ENCODE measurements at places on chromosomes 1 and 21.

- no peak for DNase-seq
Observed at GRCh38 chr1:226625326-226625725, 76.8 kb downstream of the STUM start.

- peak; percentile 6 for DNase-seq
Observed at GRCh38 chr1:200075938-200076546, 48.5 kb downstream of the NR5A2 start.

DNA sequence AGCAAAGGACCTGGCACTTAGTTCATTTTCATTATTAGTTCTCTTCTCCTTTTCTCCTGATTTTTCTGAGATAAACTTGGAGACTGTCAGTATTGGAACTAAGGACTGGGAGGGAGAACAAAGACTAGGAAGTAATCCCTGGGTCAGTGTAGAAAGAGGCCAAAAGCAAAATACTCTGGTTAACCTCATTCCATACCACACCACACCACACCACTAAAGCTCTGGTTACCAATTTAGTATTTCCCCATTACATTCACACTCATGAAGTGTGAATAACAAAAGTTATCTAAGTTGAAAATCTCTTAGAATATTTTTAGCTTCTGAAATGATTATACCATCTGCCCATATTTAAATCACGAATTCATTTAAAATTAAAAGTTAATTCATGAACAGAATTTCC lies 68.9 kb upstream of the DMRTA2 start:
- no peak for DNase-seq

DNA sequence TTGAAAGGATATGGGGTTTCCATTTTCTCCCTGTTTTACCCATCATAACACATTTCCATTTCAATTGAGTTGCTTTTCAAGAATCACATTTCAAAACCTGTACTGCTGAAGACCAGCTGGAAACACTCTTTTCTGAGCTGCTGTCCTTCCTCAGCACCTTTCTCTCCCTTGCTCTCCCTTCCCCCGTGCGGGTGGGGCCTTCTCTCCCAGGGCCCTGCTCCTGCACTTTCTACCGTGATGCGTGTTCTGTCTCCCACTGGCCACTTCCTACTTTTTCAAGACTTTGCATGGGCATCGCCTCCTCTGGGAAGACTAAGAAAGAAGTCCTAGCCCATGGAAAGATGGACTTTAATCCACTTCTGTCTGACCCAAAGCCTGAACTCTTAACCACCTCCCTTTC lies 390.4 kb downstream of the PTPRU start:
- no peak for DNase-seq

DNA sequence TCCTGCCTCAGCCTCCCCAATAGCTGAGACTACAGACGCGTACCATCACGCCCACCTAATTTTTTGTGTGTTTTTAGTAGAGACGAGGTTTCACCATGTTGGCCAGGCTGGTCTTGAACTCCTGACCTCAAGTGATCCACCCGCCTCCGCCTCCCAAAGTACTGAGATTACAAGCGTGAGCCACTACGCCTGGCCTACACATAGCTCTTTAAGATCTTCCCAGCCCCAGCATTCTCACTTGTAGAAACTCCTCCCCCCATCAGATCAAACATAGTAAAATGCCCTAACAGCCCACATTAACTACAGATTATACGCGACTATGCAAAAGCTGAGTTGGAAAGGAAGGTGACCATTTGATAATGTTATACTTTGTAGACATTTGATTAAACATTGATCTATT lies 634.8 kb downstream of the MATN1 start:
- DNase-seq: no peak

- DNase-seq: no peak
Observed at GRCh38 chr1:229381234-229381633, 38.4 kb upstream of the CCSAP start.

DNA sequence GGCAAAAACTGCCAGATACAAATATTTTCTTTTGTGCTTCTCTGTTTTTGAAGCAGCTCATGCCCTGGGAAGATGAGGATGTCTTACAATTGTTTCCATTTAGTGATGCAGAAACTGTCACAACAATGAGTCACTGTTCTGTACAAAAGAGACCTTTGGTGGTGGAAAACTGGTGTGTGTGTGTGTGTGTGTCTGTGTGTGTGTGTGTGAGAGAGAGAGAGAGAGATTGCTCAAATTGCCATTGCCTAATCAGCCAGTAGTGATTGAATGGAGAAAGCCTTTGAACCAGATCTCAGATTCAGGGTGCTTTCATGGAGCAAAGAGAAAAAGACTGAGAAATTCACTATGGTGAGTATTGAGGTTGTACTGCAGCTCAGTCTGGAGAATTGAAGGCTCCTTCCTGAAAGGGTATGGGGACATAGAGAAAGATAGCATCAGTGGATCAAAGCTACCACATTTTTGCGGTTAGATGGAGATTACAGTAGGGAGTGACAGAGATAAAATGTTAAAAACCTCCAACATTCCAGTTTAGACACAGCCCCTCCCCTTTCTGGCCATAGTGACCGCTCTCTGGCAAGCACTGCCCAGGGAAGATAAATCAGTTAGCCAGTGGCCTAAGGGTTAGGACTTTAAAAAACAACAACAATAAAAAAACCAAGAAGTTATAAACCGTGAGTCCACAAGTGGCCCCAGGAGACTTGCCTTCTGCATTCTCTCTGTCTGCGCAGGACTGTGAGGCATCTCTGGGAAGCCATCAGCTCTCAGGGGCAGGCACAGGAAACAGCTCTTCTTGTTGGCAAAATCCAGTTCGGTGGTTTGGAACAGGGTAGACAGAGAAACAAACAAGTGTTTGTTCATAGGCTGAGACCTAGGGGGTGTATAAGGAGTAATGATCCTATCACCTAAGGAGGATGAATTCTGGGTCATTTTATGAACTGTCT lies 406.5 kb downstream of the DUSP10 start:
- DNase-seq: no peak

DNA sequence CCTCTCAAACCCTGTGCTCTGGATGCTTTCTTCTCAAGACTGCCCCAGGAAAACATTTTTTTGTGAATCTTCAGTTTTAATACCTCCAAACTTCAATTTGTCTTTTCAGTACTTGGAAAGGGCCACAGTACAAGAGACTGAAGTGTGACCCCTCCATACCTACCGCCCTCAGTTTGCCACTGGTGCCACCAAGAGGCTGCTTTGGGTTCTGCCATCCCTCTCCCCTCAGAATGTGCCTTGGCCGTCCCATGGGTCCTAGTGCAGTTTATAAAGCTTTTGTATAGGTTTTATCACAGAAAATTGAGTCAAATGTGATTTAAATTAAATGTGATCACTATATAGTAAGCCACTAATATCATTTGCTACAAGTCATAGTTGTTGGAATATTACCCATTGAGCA lies 60.8 kb upstream of the PGD start:
- DNase-seq: no peak

DNA sequence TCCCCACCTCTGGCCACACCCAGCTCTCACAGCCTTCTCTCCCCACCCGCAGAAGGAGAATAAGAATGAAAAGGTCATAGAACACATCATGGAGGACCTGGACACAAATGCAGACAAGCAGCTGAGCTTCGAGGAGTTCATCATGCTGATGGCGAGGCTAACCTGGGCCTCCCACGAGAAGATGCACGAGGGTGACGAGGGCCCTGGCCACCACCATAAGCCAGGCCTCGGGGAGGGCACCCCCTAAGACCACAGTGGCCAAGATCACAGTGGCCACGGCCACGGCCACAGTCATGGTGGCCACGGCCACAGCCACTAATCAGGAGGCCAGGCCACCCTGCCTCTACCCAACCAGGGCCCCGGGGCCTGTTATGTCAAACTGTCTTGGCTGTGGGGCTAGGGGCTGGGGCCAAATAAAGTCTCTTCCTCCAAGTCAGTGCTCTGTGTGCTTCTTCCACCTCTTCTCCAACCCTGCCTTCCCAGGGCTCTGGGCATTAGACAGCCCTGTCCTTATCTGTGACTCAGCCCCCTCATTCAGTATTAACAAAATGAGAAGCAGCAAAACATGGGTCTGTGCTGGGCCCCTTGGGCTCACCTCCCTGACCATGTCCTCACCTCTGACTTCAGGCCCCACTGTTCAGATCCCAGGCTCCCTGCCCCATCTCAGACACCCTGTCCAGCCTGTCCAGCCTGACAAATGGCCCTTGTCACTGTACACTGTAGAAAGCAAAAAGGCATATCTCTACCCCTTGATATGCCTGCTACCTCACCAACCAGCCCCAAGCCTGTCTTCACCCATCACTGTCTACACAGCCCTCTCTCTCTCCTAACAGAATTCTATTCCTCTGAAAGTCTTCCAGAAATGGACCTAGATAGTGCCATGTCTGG lies 3.2 kb downstream of the S100A9 start:
- no peak for DNase-seq

- DNase-seq: no peak
Observed at GRCh38 chr1:200415227-200415626, 5.4 kb upstream of the ZNF281 start.

DNA sequence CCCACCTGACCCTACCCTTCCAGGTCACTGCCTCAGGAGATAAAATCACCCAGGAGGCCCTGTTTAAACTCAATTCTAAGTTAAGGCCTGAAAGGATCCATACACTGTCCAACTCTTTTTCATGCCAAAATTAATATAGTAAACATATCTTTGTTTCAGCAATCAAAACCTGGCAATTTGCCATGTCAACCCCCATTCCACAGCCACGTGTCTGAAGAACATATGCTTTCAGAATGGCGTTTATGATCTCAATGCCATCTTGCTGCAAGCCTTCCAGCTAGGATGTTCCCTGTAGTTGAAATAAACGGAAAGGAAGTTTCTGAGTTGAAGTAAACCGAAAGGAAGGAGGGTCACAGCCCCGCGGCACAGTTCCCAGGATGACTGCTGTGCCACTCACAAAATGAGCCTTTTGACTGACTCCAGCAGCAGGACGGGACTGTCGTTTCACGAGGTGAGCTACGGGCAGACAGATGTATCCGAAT lies 472.0 kb downstream of the SMYD3 start:
- DNase-seq: no peak

DNA sequence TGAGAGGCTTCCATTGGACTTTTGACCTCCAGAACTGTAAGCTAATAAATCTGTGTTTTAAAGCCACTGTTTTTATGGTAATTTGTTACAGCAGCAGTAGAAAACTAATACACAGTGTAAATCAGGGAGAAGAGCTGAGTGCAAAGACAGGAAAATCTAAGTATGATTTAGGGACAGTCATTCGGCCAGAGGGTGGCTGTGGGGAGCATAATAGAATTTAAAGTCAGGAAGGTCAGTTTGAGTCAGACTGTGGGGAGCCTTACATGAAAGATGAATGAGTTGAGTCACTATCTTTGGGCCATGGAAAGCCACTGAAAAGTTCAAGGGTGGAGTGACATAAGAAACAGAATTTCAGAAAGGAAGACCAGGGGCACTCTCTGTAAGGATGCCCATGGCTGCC lies 52.4 kb upstream of the SSX2IP start:
- no peak for DNase-seq

DNA sequence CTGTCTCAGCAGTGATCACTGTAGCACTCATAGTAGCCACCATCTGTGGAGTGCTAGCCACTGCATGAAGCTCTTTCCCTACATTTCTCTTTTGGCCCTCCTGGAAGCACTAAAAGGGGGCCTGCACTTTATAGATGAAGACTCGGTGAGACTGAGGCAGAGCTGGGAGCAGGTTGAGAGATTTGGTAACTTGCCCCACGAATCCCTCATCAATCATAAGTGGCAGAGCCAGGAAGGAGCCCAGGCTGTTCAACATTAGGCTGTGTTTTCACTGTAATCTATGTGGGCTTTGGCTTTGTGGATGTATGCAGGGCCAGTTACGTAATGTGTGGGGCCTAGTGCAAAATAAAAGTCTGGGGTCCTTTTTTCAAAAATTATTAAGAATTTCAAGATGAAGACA lies 13.3 kb upstream of the ETV3 start:
- no peak for DNase-seq

- no peak for DNase-seq
Observed at GRCh38 chr1:19484338-19484797, 971 bp downstream of the CAPZB start.

DNA sequence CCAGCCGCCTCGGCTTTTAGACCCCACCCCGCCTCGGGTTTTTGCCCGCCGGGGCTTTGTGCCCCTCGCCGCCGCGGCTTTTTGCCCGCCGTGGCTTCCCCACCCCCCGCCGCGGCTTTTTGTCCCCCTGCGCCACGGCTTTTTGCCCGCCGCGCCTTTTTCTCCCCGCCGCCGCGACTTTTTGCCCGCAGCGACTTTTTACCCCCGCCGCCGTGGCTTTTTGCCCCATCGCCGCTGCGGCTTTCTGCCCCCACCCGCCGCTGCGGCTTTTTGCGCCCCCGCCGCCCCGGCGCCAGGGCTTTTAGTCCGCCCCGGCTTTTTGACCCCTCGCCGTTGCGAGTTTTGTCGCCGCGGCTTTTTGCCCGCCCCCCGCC lies 474.4 kb downstream of the FAM72C start:
- DNase-seq: no peak

- DNase-seq: no peak
Observed at GRCh38 chr1:211900441-211900840, 69.9 kb upstream of the LPGAT1 start.

DNA sequence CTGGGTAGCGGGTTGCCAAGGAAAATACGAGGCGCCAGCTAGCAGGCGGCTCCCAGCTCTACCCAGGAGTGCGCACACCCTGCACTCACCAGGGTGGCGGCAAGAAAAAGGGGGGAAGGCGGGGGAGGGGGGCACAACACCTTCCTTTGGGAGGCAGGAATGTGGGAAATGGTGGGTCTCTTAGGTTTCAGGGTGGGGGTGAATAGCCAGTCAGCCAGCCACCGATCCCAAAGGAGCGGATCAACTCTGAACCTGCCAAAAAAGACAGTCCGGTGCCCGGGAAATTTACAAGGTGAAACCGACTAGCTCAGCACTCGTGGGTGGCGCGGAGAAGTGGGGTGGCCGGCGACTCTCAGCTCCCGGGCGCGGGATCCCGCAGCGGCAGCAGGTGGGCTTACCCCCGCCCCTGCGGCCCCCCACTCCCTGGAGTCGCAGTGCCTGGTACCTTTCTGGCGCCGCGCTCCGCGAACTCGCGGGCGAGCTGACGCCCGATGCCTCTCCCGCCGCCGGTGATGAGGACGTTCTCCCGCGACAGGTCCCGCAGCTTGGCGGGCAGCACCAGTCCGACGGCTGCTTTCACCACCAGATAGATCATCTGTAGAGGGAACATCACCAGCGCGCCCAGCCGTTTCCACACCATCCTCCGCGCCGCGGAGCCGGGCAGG lies 1.2 kb downstream of the DHRS3 start:
- DNase-seq: no peak

- peak; percentile 75 for DNase-seq
Observed at GRCh38 chr1:184296466-184297243, 90.2 kb upstream of the C1orf21 start.

- DNase-seq: no peak
Observed at GRCh38 chr1:58293388-58293787, 253.1 kb downstream of the OMA1 start.

- no peak for DNase-seq
Observed at GRCh38 chr21:16040601-16041000, 310.8 kb downstream of the USP25 start.

- no peak for DNase-seq
Observed at GRCh38 chr1:178354816-178355215, 141.9 kb downstream of the CLEC20A start.

DNA sequence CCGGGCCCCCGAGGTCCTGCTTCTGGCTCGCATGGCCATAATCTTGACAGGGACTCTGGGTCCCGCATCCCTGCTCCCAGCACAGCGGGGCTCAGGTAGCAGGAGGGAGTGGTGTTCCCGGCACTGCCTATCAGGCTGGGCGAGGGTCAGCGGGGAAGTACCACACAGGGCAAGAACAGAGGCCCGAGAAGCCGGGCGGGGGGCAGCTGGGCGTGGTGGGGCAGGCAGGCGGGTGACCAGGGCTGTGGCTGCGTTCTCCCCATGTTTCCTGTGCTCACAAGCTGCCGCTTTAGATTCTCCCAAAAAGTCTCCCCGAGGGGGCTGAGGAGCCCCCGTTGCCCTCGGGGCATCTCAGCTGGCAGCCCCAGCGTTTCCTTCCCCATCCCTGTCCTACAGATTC lies 18.3 kb downstream of the ATAD3B start:
- no peak for DNase-seq

Measured in prostate gland (tissue), 2 donors.